Tibial nerve (tissue), 4 donors: ENCODE measurements at places on chromosomes 4 and X.

GRCh38 chr4:24164054-24164693 lies 274.3 kb upstream of the PPARGC1A start:
- no peaks in the 10 kb centered on the region for H3K27me3 ChIP-seq
- no peaks in the 10 kb centered on the region for H3K36me3 ChIP-seq
- no peaks in the 10 kb centered on the region for H3K4me1 ChIP-seq
- H3K4me3 ChIP-seq = no peak overlapping the region
- no peak for DNase-seq

DNA sequence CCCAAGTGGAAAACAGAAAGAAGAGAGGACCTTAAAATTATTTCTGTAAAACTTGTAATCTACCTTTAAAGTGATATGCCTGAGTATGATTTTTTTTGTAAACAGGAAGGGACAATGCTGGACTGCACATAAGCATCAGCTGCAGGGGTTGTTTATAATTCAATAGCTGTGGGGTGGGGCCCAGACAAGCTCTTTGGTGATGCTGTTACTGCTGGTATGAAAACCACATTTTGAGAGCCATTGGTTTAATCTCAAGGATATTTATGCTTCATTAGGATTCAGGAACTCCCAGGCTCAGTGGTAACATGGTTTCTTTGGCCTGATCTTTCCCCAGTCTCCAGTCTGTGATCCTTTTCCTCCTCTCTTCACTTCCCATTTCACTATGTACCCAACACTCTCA lies 34.3 kb upstream of the GRPR start:
- no peak overlapping the region for H3K4me3 ChIP-seq
- no peaks in the 10 kb centered on the region for H3K36me3 ChIP-seq
- no peaks in the 10 kb centered on the region for H3K27me3 ChIP-seq
- DNase-seq = no peak
- no peaks in the 10 kb centered on the region for H3K4me1 ChIP-seq

- no peaks in the 10 kb centered on the region for H3K4me1 ChIP-seq
- H3K27ac ChIP-seq = no peak overlapping the region
Measured at GRCh38 chrX:132602701-132603100, 113.9 kb upstream of the MBNL3 start.

GRCh38 chrX:118047446-118048186 lies 69.0 kb downstream of the KLHL13 start:
- no peaks in the 10 kb centered on the region for H3K36me3 ChIP-seq
- H3K4me3 ChIP-seq = no peak overlapping the region
- no peak for DNase-seq
- no peaks in the 10 kb centered on the region for H3K27me3 ChIP-seq
- H3K4me1 ChIP-seq = no peaks in the 10 kb centered on the region
- no peak overlapping the region for H3K27ac ChIP-seq

GRCh38 chr4:150648123-150648522 lies 66.2 kb downstream of the MAB21L2 start:
- no peak overlapping the region for H3K27ac ChIP-seq
- no peak for DNase-seq
- H3K27me3 ChIP-seq = no peaks in the 10 kb centered on the region
- H3K4me3 ChIP-seq = no peak overlapping the region

DNA sequence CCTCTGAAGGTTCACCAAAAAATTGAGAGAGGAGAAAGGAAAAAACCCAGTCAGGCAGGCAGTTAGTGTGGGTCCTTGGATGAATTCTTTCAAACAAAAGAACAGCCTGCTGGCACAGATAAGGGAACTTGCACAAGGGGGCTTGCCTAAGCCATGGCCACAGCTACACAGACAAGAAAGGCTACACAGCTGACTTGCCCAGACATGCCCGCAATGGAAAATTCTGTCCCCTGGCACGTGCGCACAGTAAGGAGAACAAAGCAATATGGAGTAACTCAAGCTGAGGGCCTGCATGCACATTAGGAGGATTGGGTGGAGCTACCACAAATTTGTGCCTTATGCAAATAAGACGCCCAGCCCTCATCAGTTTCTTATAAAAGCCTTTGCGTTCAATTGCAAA lies 512.5 kb upstream of the HTR2C start:
- H3K4me3 ChIP-seq = no peak overlapping the region
- no peaks in the 10 kb centered on the region for H3K4me1 ChIP-seq
- DNase-seq = no peak
- H3K27ac ChIP-seq = no peak overlapping the region
- H3K36me3 ChIP-seq = no peaks in the 10 kb centered on the region

DNA sequence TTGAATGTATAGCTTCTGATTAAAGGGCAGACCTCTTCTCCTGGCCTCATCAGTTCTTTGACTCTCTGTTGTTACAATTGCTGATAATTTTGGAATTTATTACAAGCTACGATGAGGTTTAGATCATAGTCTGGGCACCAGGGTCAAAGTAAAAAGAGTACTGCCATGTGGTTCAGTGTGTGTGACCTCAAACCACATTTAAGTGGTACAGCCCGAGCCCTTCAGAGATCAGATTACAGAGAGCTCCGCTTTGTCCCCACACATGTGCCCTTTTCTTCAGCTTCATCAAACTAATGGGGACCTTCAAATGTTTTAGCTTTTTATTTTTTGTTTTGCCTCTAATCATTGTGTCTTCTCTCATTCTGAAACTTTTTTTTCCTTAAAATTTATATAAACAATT lies 37.1 kb downstream of the SPANXN2 start:
- DNase-seq = no peak
- no peaks in the 10 kb centered on the region for H3K4me1 ChIP-seq
- no peak overlapping the region for H3K4me3 ChIP-seq

DNA sequence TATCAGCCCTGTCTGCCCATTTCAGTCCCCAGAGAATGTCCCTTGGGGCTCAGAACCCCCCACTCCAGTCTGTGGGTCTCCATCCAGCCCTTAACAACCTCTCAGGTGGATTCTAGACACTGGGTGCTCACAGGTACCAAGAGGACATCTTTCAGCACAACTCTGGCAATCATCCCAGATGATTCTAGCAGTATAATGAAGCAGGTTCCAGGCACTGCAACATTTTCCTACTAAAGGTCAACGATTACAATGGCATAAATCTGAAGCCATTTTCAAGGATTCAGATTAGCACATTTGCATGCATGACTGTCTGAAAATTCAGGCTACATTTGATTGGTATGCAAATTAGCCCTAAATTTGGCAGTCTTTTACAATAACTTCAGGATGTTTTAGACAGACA lies 10.0 kb downstream of the SLC2A9 start:
- H3K36me3 ChIP-seq = no peaks in the 10 kb centered on the region
- H3K27me3 ChIP-seq = no peaks in the 10 kb centered on the region
- no peak for DNase-seq
- H3K27ac ChIP-seq = no peak overlapping the region
- no peak overlapping the region for H3K4me3 ChIP-seq

- H3K27ac ChIP-seq = peak overlapping the region; percentile 80
- no peaks in the 10 kb centered on the region for H3K4me1 ChIP-seq
- no peaks in the 10 kb centered on the region for H3K27me3 ChIP-seq
- DNase-seq = no peak
Measured at GRCh38 chr4:182533964-182534363, 290.8 kb downstream of the TENM3 start.

GRCh38 chr4:75995727-75996126 lies 5.0 kb upstream of the SDAD1 start:
- no peaks in the 10 kb centered on the region for H3K36me3 ChIP-seq
- H3K4me3 ChIP-seq = no peak overlapping the region
- no peaks in the 10 kb centered on the region for H3K4me1 ChIP-seq
- no peak for DNase-seq
- no peaks in the 10 kb centered on the region for H3K27me3 ChIP-seq

DNA sequence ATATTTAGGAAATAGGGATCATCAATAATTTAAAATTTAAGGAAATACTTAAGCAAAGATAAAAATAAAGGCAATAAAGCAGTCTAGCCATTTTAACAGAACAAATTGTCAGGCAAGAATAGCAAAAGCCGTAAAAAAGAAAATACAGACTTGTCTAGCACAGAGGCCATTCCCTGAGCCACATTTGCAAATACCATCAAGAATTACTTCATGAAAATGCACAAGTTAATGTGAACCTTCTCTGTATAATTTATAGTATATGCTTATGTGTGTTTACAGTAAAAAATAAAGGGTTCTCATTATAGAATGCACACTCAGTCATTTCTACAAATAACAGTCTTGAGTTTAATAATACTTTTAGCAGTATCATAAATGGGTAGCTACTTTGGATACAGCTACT lies 505.9 kb upstream of the CPEB2 start:
- no peak overlapping the region for H3K27ac ChIP-seq
- H3K4me3 ChIP-seq = no peak overlapping the region
- DNase-seq = no peak

- no peaks in the 10 kb centered on the region for H3K4me1 ChIP-seq
- no peaks in the 10 kb centered on the region for H3K27me3 ChIP-seq
- no peak overlapping the region for H3K27ac ChIP-seq
- no peak overlapping the region for H3K4me3 ChIP-seq
- H3K36me3 ChIP-seq = no peaks in the 10 kb centered on the region
- no peak for DNase-seq
Measured at GRCh38 chr4:109629775-109630174, 69.7 kb downstream of the MCUB start.

DNA sequence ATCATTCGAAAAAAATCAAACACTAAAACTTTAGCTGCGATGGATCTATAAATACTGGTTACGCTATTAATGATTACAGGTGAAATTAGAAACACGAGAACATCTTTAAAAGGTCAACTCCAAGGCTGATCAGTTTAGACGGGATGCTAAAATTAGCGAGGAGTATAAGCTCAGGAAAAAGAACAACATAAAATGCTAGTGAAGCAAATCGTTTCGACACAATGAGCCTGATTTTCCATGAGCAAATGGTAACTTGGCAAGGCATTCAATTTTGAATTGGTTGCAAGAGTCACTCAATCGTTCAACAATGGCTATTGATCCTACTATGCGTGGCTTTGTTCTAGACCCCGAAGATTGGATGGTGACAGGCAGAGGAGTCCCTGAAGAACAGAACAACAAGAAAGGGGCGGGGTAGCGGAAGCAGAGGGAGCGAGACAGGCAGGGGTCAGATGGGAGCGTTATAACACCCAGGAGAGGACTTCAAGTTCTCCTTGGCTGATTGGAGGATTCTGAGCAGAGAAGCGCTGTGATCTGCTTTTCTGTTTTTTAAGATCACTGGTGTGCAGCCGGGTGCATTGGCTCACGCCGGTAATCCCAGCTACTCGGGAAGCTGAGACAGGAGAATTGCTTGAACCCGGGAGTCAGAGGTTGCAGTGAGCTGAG lies 146.5 kb downstream of the RBM47 start:
- H3K27ac ChIP-seq = no peak overlapping the region
- no peak for DNase-seq
- no peaks in the 10 kb centered on the region for H3K36me3 ChIP-seq
- no peak overlapping the region for H3K4me3 ChIP-seq

GRCh38 chr4:165921546-165921945 lies 48.5 kb downstream of the TLL1 start:
- H3K27me3 ChIP-seq = no peaks in the 10 kb centered on the region
- no peak for DNase-seq

DNA sequence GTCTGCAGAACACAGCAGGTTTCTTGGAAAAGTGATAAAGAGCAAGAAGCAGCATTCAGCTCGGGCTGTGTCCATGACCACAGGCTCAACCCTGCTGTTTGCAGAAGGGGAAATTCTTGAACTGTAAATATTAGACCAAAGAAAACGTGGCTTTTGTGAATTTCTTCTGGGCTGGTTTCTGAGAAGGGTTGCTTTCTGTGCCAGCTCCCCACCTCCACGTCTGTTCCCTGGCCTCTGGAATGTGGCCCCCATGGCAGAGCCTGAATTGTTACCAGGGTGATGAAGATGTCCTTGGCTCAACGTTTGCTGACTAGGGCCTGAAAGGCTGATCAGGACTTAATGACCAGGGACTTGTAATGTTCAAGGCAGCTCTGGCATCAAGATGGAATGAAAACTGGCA lies 116.0 kb downstream of the CPEB2 start:
- H3K4me3 ChIP-seq = no peak overlapping the region
- no peak overlapping the region for H3K27ac ChIP-seq
- DNase-seq = no peak
- no peaks in the 10 kb centered on the region for H3K4me1 ChIP-seq
- H3K36me3 ChIP-seq = no peaks in the 10 kb centered on the region

- H3K4me1 ChIP-seq = no peaks in the 10 kb centered on the region
- no peak overlapping the region for H3K4me3 ChIP-seq
- H3K27ac ChIP-seq = no peak overlapping the region
- H3K36me3 ChIP-seq = no peaks in the 10 kb centered on the region
- no peak for DNase-seq
- H3K27me3 ChIP-seq = no peaks in the 10 kb centered on the region
Measured at GRCh38 chrX:135393051-135393450, 28.7 kb upstream of the SMIM10L2A start.

- no peaks in the 10 kb centered on the region for H3K4me1 ChIP-seq
- no peaks in the 10 kb centered on the region for H3K27me3 ChIP-seq
- H3K27ac ChIP-seq = no peak overlapping the region
- H3K4me3 ChIP-seq = no peak overlapping the region
- DNase-seq = no peak
Measured at GRCh38 chr4:125728568-125728967, 413.8 kb downstream of the FAT4 start.

- H3K27me3 ChIP-seq = no peaks in the 10 kb centered on the region
- no peak overlapping the region for H3K4me3 ChIP-seq
- no peaks in the 10 kb centered on the region for H3K36me3 ChIP-seq
- DNase-seq = no peak
- no peaks in the 10 kb centered on the region for H3K4me1 ChIP-seq
Measured at GRCh38 chr4:152979731-152980330, 43.7 kb downstream of the FHDC1 start.

- no peak for DNase-seq
- H3K4me1 ChIP-seq = peaks cover 4% of the 10 kb centered on the region
- no peaks in the 10 kb centered on the region for H3K36me3 ChIP-seq
- no peaks in the 10 kb centered on the region for H3K27me3 ChIP-seq
- no peak overlapping the region for H3K4me3 ChIP-seq
Measured at GRCh38 chr4:82710197-82710929, 88.2 kb downstream of the SCD5 start.

- H3K4me1 ChIP-seq = no peaks in the 10 kb centered on the region
- peaks cover 8% of the 10 kb centered on the region for H3K36me3 ChIP-seq
- no peak for DNase-seq
- H3K27me3 ChIP-seq = no peaks in the 10 kb centered on the region
- H3K27ac ChIP-seq = no peak overlapping the region
- no peak overlapping the region for H3K4me3 ChIP-seq
Measured at GRCh38 chr4:165293061-165293460, 34.4 kb upstream of the MSMO1 start.

GRCh38 chrX:80306007-80306406 lies 114.2 kb upstream of the TENT5D start:
- no peak for DNase-seq
- H3K27ac ChIP-seq = no peak overlapping the region
- no peaks in the 10 kb centered on the region for H3K4me1 ChIP-seq
- H3K36me3 ChIP-seq = no peaks in the 10 kb centered on the region

GRCh38 chrX:65667157-65667502 lies 324 bp upstream of the MSN start:
- no peaks in the 10 kb centered on the region for H3K27me3 ChIP-seq
- DNase-seq = no peak
- H3K4me3 ChIP-seq = peak overlapping the region; percentile 23
- H3K27ac ChIP-seq = peak overlapping the region; percentile 93
- H3K4me1 ChIP-seq = peaks cover 24% of the 10 kb centered on the region
